ENCODE measurements at places on chromosomes 4 and X.

DNA sequence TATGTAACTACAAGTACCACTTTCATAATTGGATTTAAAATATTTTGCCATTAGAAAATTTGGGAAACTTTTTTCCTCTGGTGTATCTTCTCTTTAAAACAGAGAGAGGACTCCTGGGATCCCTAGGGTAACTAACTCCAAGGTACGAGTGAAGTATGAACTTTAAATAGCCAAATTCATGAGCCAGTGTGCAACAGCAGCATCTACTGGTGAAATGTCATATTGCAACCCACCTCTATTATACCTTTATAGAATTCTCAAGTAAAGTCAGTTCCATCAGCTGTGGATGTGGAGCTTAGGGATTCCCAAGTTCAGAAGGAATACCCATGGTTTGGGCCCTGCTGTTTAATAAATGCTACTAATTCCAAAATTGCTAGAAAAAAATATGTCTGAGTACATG is 282.7 kb upstream of the TAPT1 start:
- no peak for DNase-seq

DNA sequence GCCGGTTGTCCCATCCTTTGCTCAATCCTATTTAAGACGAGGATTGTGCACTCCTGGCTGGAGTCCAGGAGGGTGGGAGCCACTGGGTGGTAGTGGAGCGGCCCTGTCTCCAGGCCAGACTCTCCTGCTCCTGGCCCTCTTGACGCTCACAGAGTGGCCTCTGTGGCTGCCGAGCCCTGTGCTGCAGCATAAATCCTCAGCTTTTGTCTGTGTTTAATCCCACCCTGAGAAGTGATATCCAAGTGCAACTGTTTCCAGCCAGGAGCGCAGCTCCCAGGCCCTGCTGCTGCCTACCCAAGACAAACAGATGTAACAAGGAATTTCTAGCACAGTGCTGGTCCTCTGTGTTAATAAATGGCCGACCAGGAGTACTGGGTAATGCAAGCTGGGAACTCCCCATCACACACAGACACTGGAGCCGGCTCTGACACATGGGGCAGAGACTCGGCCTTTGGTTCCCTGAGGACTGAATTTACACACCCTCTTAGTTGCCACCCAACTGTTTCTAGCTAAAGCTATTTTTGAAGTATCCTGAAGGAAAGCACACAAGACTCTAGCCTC is 85.3 kb downstream of the GATB start:
- DNase-seq = no peak

DNA sequence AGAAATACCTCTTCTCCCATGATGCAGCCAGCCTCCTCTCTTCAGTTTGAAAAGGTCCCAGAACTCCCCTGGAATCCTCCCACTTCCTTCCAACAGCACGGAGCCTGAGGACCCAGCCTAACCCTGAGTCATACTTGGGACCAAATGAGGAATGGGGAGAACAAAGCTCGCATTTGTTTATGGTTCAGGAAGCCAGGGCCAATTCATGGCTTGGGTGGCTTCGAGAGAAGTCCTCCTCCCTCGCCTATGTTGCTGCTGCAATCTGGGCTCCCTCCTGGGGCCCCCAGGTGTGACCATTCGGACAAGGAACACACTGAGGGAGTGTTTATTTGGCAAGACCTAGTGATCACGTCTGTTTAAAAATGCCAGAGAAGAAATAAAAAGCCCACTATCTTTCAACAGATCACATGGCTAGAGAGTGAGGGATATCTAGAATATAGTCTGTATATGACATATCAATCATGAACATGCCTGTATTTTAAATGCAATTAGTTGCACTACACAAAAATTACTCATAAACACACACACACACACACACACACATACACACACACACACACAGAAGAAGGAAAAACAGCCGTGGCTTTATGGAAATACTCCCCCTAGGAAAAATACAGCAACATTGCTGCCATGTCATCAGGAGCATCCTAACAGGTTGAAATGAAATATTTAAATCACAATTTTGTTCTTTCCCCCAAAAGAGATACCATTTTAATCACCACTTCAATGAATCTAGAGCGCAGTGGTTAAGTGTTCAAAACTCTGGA is 155.7 kb upstream of the MAP3K15 start:
- DNase-seq = no peak

DNA sequence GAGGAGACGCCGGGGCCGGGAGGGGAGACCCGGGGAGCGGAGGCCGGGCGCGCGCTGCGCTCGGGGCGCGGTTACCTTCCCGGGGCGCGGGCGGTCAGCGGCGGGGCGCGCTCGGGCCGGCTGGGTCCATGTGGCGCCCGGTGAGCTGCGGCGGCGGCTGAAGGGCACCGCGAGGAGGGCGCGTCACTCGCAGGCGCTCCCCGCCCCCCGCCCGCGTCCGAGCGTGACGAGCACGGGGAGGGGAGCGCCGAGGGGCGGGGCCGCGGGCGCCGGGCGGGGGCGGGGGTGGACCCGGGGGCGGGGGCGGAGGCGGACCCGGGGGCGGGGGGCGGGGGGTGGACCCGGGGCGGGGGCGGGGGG is at the start of gene CPLX1:
Gene CPLX1 (minus strand): TSS at position 159 of the 360 bp plus-strand sequence. CDS start 1,607 bp downstream, outside the sequence.
- DNase-seq = no peak

- DNase-seq = no peak
Measured at GRCh38 chr4:20493761-20494353, 206.4 kb upstream of the PACRGL start.

DNA sequence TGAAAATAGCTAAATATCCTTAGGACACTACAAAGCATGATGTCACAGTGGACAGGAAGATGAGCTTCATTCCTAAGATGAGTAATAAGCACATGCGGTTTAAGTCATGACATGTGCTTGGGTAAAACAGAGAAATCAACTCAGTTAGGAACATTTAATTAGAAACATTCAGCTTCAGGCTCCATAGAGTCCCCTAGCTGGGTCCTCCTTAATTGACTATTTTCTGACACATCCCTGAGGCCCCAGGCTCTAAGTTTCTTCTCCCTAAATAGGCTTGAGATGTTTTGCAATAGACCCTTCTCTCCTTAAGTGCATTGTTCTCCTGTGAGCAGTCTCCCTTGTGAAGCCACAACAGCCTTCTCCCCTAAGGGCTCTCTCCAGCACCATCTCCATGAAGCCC is 70.4 kb upstream of the ANXA3 start:
- DNase-seq = no peak

DNA sequence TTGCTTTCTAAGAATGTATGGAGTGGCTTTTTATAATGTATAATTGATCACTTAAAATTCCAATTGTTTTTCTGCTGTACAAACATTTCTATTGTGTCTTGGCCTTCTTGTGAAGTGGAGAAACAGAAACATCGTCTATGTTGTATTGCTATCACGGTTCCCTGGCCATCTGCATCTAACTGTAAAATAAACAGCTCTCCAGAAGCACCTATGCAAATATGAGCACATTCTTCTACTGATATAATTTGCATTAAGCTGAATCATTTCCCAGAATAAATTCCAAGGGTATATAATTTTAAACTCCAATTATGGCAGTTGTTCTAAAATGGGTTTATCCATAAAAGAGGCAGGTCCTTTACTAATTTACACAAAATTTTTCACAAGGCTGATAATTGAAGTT is 261.6 kb upstream of the STS start:
- no peak for DNase-seq

Measured in CD4-positive, alpha-beta T cell treated with Interleukin-4 for 1 hour (primary cell).